ENCODE measurements at places on chromosomes 6 and 20.

DNA sequence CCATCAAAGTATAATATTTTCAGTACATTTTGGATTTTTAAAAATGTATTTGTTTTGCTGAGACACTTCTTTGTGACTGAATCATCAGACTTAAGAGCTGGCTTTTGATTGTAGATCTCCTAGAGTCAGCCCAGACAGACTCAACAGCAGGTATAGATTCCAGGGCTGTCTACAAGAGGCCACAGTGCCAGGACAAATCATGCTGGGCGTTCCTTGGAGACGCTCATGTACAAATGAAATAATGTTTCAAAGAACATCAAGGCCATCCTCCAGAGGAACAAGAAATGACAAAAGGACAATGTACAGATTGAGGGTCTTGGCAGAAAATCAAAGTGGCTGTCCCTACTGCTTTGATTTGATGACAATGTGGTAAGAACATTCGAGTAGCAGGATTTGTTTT is 369.3 kb downstream of the GRIK2 start:
- DNase-seq = no peak

DNA sequence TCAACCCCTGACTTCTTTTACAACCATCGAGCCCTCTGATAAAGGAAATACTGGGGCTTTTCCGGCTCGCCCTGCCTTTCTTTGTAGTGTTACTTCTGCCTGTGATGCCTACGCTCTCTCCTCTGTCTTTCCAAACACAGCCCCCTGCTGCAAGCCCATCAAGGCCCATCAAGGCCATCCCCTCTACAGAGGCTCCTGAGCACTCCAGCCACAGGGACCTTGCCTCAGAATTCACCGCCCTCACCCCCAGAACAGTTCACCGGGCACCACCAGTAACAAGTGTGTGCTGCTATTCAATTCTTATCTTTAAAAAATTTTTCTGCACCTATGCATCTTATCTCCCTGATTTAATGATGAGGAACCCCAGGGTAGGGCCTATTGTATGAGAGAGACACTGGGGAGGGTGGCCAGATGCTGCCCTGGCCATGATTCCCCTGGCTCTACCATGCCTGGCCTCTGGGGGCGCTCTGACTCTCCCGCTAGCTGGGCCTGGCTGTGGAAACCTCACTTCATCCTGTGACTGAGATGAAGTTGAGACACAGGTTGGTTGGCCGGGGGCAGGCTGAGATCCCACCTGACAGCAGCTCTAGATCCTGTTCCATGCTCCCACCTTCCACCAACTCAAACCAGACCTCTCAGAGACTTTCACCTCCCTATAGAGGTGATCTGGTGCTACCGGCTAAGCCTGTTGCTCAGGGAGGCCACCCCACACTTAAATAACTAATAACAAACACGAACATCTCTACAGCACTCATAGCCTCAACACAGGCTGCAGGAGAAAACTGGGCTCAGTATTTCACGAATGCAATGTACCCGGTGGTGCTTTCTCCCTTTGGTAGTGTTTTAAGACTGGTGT is 19.2 kb upstream of the GLP1R start:
- peak; percentile 57 for DNase-seq

GRCh38 chr6:125431971-125432370 is 130.2 kb upstream of the HDDC2 start:
- DNase-seq = no peak

- no peak for DNase-seq
Measured at GRCh38 chr6:100806296-100806695, 74.8 kb downstream of the ASCC3 start.

DNA sequence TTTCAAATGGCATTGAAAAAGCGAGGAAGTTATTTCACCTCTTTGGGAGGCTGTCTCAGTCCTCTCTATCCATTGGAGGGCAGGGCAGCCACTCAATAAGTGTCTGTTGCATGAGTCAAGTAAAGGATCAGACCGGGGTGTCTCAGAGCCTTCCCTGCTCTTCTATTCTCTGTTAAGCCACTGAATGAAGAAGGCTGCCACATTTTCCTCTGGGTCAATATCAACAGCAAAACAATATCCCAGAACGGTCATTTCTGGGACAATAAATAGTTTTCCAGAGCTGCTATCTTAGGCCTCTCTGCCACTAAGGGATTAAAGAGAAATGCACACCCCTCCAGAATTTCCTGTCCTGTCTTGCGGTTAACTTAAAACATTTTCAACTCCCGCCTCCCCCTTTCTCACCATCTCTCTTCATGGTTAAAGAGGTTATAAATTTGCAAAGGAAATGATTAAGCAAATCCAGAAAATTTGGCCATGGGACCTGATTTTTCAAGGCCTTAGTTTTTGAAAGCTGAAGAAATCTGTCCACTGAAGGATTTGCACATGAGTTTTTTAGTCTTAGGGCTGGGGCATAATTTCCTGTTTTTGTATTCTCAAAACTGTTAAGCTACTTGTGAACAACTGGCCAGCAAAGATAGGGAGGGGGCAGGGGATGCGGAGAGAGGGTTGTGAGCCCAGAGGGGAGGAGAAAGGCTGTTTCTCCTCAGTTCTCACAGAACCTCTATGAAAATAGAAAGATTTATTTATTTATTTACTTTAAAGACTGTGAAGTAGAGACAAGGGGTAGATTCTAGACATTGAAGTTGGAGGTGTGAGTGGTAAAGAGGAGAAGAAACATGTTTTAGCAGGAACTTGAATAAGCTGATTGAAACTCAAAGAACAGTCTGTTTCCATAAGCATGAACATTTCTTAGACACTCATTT is 135.7 kb downstream of the BCAS1 start:
- no peak for DNase-seq

GRCh38 chr6:143527677-143528076 is 16.2 kb upstream of the FUCA2 start:
- no peak for DNase-seq

DNA sequence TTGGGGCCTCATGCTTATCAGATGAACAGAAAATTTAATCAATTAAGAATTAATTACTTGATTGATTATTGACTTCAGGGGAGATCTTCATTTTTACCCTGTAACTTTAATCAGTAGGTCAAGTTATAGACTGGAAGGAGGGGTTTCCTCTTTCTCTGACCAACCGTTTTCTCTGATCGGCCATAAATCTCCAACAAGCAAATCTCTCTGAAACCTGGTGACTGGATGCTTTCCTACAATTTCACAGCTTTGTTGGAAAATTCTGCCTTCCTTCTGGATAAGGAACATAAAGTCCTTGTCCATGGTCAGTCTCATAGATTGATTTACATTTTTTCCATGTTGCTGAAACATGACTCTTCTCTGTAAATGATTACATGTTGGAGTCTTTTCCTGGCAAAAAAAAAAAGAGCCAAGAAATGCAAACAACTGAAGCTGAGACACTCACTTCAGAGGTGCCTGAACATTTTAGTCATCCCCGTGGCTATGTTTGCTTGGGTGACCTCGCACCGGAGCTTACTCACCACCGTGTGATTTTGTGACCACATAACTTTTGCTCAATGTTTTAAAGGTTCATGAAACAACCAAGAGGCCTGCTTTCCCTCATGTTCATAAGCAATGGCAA is 31.0 kb downstream of the IRF4 start:
- DNase-seq = no peak

- no peak for DNase-seq
Measured at GRCh38 chr6:139540894-139541293, 166.4 kb upstream of the CITED2 start.

DNA sequence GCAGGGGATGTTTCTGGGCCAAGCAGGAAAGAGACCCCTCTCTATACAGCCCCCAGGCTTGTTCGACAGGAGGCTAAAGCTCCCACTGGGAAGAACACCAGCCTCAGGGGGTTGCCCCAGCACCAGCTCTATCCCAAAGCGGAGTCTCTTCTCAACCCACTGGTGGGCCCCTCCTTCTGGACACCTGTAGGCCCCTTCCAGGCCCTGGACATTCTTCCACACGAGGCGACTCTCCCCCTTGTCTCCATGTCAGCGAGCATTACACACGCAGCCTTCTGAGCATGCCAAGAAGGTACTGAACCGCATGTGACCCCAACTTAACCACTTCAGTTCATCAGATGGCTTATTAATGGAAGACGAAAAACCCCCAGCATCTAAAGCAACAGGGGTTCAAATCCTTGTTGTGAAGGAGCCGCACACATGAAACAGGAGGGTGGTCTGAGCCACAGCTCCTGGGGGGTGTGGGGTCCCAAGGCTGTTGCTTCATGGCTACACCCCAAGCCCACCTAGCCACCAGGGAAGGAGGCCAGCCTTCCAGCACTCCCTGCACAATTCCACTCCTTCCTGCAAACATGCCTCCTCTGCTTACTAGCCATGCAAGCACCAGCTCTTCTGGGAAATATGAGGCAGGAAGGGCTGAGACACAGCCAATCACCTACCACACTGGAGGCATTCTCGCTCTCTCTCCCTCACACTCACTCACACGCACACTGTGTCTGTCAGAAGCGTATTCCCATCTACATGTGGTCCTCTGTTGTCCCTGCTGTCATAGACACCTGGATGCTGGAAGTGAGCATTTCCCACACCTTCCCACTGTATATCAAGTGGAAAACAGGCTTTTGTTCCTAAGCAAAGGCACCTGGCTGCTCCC is 104.5 kb downstream of the NOL4L start:
- no peak for DNase-seq

GRCh38 chr6:11222385-11223277 is 9.8 kb downstream of the NEDD9 start:
- DNase-seq = no peak

DNA sequence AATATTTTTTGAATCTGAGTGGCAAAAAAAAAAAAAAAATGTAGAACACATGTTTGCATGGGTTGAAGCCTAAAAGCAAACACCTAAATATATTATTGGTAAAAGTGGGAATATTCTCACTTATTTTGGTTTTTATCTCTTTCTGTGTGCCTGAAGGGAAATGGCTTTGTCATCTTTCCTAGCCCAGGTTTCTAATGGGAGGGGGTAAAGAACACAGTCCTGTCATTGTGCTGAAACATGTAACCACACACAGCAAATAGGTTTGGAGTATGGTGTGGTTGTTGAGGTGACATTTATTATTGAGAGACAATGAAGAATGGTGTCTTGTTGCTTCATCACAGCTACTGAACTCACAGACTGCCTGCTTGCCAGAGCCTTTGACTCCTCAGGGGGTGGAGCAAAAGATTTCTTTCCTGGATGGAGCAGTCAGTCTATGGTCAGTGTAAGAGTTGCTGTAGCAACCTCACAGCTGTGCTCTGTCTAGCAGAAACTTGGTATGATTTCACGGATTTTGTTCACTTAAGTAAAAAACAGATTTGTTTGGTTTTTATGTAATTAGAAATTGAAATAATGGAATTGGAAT is 70.2 kb downstream of the CEP57L1 start:
- DNase-seq = peak; percentile 12

DNA sequence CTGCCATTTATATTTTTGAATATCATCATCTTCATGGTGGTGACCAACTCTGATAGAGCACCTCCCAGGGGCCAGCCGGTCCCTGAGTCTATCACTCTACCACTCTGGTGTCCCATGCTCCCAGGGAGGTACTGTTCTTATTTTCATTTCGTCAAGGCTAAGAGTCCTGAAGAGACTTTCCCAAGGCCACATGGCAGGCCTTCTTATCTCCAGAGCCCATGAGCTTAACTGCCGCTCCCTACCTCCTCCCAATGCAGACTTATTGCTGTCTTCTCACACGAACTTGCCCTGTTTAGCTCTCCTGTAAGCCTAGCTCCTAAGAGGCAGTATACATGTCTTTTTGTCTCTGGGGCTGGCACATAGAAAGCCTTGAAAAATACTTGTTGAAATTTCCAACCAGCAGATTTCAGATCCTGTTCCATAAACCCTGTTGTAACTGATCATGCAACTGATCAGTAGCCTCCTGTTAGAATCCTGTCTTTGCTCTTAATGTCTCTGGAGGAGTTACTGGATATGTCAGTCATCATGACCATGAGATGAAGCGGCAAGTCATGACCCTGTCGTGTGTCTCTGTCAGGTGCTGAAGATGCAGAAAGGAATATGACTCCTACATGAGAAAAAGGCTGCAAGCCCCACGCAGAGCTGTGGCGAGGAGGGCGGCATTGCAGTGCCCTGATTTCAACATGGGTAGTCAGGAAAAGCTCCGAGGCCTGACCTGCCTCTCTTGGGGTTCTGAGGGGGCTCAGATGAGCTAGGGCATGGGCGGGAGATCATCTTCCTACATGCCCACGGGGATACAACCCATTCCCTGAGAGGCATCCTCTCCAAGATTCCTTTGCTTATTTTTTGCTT is 60.0 kb downstream of the TTI1 start:
- no peak for DNase-seq
